ENCODE measurements at places on chromosomes 11 and 22.

DNA sequence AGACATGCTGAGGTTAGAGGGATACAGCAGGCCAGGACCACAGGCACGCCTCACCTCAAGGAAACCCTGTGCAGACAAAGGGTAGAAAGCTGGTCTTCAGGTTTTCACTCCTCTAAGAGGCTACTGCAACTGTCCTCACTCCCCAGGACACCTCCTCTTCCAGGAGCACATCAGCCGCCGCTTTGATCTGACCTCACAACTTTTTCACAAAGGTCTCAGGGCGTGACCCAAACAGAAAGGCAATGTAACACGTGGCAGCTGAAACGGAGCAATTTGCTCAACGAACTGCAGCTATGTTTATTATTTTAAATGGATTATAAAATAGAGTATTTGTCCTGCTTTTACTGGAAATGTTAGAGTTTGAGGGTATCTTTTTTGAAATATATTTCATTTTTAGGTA is 46.1 kb downstream of the LARGE1 start:
- DNase-seq = no peak

- peak; percentile 58 for DNase-seq
Observed at GRCh38 chr11:125995313-125995712, 49.5 kb downstream of the VSIG10L2 start.

GRCh38 chr11:86230921-86231434 is 13.6 kb upstream of the EED start:
- no peak for DNase-seq

GRCh38 chr22:49156662-49157285 is 670.9 kb downstream of the BRD1 start:
- no peak for DNase-seq

- no peak for DNase-seq
Observed at GRCh38 chr11:117473481-117474091, 145.9 kb downstream of the CEP164 start.

GRCh38 chr22:29348041-29348440 is 32.5 kb upstream of the RASL10A start:
- no peak for DNase-seq

GRCh38 chr11:61971248-61972111 is 4.0 kb upstream of the FTH1 start:
- DNase-seq = peak; percentile 51

GRCh38 chr11:3134651-3135480 is 30.2 kb downstream of the OSBPL5 start:
- no peak for DNase-seq

DNA sequence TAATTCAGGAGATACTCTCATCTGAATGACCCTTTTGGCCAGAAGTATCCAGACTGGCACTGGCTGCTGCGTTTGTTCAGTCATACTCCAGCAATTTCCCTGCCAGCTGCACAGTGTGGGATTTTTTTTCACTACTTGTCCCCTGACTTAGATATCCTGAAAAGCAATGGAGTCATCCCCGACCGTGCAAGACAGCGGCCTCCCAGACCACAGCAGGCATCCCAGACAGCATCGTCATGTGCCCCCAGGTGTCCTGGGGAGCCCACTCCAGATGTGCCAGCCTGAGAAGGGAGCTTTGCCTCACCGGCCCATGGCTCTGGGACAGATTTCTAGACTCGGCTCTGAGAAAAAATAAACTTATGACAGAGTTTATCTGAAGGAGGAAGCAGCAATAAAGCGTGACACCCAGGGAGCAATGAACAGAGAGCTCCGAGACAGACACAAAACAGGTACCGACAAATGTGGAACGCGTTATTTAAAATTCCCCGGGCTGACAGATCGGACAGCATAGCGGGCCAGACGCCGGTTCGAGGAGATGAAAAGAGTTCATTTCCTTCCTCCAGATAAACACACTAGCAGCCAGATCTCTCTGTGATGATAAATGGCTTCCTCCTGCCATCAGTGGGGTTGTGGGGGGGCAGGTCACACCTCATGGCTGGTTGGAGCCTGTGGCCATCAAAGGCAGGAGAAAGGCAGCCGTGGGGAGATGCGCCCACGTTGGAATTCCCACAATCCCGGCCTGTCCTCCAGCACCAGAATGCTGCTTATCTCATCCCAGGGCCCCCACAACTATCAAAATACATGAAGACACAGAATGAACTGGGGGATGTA is 106.4 kb upstream of the FGF3 start:
- no peak for DNase-seq

GRCh38 chr11:79940974-79941735 is 500.3 kb upstream of the TENM4 start:
- no peak for DNase-seq

DNA sequence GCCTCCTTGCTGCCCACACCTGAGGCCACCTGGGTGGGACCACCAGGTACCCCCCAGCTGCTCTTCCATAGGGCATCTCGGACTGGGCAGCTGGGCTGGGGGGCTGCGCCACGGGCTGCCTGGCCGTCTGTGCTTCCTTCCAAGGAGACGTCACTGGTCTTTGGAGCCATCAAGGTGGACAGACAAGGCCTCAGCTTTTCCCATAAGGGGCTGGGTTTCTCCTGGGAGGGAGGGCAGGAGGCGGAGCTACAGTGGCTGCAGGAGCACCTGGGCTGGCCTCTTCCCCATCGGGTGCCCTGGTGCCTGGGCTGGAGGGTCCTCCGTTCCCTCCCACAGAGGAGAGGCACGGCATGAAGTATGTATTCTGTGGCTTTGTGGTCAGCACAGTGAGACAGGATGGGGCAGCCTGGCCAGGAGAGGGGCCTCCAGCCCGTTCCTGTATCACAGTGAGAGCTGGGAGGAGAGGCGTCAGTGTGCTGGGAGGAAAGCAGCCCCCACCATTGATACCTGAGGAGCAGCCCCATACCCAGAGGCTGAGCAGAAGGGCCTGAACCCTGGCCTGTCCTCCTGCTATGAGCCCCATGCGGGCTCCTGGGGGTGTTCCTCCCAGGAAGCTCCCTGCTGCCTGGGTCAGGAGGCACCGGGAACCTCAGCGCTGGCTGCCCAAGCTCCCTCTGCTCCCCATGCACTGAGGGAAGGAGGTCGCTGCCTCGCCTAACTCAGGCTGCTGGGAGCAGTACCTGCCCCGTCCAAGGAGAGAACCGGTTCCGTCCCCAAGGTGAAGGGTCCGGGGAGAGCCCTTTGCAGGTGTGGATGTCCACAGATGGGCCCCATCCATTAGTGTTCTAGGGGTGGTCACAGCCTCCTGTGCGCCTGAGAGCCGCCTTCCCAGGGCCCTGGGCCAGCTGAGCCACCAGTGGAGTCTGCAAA is 1075.0 kb downstream of the BRD1 start:
- no peak for DNase-seq

- DNase-seq = no peak
Observed at GRCh38 chr22:24216541-24217209, 28.2 kb downstream of the GGT5 start.

GRCh38 chr11:2888266-2888968 is 2.8 kb upstream of the CDKN1C start:
- peak; percentile 69 for DNase-seq

- DNase-seq = no peak
Observed at GRCh38 chr22:41302021-41302767, 869 bp downstream of the ZC3H7B start.

DNA sequence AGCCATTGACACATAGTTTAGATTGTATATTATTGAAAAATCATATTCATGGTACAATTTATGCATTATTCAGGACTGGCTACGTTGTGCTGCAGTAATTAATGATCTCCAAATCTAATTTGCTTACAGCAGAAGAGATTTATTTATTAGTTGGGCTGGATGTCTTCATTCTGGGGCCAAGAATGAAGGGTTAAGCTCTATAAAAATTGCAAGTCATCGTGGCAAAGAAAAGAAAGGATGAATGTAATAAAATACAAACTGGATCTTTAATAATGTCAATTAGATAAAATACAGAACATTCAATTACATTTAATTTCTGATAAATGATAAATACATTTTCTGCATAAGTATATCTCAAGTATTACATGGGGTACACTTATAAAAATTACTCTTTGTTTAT is 151.8 kb upstream of the ANO5 start:
- DNase-seq = no peak
